ENCODE measurements at places on chromosomes 2 and 18.

DNA sequence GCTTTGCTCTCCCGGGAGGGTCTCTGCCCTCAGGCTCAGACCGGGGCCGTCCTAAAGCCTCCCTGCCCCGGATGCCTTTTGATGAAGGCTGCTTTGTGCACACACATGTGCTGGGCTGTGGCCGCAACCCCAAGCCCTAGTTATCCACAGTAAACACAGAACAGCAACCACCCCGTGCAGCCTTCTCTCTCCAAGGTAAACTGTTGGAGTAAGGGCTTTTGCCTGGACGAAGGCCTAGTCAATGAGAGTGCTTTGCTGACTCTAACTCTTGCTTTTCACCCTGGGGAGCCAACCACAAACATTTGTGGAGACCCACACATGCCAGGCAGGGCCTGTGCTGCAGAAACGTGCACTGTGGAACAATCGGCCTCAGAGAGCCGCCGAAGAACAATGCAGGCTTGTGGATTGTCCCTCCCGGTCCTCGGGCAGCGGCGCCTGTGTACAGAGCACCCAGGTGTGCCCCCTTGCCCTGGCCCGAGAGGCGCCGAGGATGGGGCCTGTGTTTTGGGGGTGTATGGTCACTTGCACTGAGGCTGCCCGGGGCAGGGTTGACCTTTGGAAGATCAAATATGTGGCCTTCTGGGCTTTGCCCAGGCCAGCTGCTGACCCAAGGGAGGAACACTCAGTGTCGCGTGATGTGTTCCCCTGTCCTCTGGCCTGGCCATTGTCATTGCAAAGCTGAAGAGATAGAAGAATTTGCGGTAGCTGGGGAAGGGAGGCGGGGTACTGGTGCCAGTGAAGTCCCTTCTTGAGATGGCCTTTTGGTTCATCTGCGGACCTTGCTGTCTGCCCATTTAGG is 37.0 kb downstream of the CTIF start:
- no peak for DNase-seq

DNA sequence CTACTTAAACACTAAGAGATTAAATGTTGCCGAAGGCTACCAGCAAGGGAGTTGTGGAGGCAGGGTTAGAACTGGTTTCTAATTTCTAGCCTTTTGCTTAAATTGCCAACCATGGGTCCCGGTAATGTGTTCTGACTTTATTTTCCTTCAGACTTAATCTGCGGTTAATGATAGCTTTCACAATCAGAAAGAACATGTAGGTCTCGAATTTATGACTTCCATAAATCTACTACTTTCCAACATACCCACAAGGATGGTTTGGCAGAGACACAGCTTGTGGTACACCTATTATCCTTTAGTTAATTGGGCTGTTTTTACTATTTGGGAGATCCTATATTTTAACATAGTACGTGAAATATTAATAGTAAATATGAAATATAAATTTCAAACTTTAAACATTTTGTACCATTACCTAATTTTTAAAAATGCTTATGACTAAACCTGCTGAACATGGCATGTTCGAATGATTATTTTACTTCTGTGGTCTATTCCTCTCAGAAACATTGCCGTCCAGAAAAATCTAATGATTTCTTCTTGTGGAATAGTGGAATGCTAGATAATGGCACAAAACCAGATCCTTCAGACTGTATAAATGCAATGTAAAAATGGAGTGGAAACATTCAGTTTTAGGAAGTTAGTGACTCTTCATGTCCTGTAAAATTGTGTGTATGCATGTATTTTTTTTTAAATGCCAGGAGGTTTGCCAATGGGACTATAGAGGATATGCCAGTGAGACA is 41.3 kb downstream of the PARD3B start:
- DNase-seq = no peak

- DNase-seq = peak; percentile 98
Measured at GRCh38 chr2:38508311-38509039, 94.3 kb downstream of the HNRNPLL start.

DNA sequence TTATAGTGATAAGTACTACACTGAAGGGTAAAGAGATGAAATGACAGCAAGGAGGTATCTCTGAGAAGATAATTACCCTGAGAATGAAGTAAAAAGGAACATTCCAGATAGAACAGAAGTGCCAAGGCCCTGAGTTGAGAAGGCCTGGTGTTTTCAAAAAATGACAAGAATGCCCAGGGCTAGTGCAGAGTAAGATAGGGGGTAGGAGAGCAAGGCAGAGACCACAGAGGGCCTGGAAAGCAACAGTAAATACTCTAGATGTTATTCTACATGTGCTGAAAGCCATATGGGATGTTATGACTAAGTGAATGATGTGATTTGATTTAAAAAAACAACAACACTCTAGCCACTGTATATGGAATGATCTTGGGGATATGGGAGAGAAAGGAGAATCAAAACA is 52.3 kb downstream of the BAZ2B start:
- DNase-seq = no peak

DNA sequence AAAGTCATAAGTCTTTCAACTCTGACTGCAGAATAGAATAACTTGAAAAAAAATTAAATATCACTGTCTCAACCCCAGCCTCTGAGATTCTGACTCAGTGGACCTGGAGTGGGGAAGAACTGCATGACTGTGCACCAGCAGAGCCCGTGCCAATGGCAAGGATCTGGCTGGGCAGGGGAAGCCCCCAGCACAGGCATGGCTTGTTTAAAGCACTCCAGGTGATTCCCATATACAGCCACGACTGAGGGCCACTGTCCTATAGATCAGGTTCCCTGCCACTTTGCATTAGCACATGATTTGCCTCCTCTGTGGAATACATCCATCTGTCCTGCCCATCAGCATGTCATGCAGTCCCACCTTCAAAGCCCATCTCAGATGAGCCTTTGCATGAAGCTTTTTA is 45.9 kb upstream of the NCK2 start:
- peak; percentile 68 for DNase-seq

DNA sequence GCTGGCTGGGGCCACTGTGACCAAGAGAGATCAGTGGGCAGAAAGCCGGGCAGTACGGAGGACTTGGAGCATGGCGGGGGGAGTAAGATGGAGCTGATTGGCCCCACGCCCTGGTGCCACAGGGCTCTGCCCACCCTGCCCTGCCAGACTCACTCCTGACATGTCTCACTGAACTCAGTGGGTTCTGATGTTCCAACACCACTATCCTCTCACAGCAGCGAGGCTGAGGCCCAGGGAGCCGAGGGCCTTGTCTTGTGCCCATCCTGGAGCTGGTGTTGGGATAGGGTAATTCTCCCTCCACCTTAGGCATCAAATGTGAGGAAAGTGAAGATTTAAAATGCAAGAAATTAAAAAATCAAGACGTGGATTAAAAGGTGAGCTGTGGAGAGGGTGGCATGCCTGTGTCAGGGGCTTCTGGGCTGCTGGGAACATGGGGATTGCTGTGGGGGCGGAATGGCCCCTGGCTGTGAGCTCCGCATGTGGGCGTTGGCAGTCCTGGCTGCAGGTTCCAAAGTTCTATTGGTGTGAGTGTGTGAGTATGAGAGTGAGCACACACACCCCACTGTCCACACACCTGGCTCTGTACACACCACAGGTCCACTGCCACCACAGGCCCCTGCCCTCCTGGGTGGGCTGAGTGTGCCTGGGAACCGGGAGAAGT is 283.5 kb upstream of the HS6ST1 start:
- no peak for DNase-seq

- DNase-seq = no peak
Measured at GRCh38 chr2:221001381-221001801, 570.7 kb downstream of the EPHA4 start.

GRCh38 chr2:177731384-177731783 is 338.8 kb downstream of the AGPS start:
- DNase-seq = no peak

- no peak for DNase-seq
Measured at GRCh38 chr2:156434461-156435291, 1.5 kb upstream of the GPD2 start.

DNA sequence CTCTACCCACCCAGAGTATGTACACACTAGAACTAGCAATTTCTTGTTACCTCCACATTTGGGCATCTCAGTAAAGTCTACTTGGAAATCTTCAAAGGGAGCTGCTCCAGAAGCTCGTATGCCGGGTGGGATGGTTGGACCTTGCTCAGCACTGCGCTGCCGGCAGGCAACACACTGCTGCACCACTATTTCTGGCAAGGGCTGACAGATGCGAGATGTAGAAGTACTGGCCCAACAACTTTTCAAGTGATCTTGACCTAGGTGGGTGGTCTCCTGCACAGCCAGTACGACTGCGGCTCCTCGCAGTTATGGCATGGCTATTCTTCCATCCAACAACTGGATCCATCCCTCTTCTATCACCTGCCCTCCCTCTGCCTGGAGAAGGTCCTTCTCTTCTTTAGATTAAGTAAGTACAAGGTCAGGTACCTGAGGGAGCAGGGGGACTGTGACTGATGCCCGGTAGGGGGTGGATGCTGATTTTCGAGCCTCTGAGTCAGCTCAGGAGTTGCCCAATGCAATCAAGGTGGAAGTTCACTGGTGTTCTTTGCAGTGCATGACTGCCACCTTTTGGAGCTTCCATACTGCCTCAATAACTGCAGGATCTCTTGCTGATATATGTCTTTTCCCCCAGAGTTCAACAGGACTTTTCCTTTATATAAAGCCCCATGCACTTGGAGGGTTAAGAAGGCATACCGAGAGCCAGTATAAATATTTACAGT is 100.4 kb upstream of the SLC1A4 start:
- no peak for DNase-seq

DNA sequence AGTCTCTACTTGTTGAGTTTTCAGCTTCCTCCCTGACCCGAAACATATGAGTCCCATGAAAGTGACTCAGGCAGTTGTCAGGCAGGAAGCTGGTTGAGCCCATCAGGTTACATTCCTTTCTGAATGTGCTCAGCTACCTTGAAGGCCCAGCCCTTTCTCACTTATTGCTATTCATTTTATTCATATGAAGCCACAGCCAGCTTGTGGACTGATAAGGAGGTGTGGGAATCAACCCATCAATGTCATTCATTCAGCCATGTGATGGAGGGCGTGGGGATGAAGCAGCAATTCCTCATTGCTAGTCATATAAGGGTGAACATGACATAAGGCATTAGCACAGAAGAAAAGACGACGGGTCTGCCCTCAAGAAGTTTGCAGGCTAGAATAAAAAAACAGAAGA is 5.3 kb upstream of the VPS4B start:
- DNase-seq = no peak

- no peak for DNase-seq
Measured at GRCh38 chr2:175111200-175111657, 56.8 kb downstream of the ATF2 start.

DNA sequence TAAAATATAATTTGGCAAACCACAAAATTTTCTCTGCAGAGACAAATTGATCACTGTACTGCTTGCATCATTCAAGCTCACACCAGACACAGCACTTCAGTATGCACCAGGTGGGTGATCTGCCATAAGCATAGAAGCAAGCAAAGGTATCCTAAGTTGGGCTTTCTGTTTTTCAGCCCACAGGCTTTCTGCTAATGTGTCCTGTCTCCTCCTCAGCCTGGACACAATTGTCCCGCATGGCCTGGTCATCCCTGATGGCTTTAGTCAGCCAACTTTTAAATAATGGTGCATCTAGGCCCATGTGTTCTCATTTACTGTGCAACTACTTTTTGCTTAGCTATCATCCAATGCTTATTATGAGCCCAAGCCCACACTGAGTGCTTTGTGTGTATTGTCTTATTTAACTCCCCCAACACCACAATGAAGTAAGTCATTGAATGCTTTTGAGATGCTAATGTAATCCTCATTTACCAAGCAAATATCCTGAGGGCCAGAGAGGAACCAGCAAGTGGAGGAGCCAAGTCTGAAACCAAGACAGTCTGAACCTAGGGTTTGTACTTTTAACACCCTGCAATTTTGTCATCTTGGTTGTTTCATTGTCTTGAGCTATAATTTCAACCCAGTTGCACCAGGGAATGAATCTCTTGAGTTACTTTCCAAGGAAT is 111.2 kb upstream of the SETBP1 start:
- no peak for DNase-seq

DNA sequence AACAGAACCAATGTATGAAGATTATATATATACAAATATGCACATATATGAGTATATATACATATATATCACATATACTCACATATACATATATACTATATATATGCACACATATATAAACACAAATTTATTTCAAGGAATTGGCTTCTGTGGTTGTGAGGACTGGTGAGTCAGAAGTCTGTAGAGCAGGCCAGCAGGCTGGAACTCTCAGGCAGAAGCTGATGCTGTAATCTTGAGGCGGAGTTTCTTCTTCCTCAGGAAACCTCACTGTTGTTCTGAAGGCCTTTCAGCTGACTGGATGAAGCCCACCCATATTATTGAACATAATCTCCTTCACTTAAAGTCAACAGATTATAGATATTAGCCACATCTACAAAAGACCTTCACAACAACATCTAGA is 143.9 kb upstream of the CREB1 start:
- no peak for DNase-seq
